ENCODE measurements at places on chromosomes 5 and 9.

GRCh38 chr5:150148117-150148927 lies 7.3 kb downstream of the PDGFRB start:
- DNase-seq: no peak

GRCh38 chr9:127698985-127699670 lies 7.7 kb upstream of the CFAP157 start:
- DNase-seq: peak; percentile 97

DNA sequence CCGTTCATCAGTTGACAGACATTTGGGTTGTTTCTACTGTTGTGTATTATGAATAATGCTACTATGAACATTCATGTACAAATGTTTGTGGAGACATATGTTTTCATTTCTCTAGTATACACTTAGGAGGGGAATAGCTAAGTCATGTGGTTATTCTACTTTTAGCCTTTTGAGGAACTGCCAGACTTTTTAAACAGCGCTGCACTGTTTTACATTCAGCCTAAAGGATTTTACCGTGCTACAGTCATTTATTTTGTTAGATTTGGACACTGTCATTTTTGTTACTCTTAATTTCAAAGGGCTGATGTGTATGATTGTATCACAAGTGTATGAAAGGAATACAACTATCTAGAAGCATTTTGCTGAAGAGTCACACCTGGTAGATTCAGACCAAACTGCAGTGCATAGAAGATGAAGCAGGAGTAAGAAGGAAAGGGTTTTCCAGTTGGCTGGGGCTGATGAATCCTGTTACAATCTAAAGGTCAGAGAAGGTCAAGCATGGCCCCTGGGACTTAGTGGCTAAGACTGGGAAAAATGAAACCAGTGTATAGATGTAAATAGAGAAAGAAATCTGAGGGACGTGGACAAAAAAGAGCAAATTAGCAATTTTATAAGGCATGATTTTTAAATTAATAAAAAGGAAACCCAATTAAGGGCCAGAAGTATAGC lies 509.7 kb downstream of the PSAT1 start:
- DNase-seq: peak; percentile 8

DNA sequence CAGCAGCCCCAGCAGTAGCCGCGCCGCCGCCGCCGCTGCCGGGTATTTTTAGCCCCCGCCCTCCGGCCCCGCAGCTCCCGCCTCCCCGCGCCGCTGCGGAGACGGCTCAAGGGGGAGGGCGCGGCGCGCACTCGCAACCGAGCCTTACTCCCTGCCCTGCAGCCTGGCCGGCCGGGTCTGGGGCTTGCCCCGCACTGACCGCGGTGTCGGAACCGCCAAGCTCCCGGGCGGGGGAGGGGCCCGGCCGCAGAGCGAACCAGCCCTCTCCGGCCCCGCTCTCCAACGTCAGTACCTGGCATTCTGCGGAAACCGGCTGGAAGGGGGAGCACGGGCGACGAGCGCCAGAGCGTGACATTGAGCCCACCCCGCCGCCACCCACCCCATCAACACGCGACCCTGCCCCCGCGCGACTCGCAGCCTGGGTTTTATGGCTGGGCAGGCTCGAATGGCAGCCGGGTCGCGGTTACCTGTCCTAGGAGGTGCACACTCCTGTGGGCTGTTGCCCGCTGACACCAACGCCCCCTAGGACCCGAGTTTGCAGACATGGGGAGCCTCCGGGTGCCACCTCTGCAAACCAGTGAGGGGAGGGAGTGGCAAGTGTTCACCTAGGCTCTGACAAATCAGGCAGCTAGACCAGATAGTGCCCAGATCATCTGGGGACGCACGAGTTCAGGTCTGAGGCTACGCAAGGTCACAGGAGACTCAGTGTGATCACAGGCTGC lies at the start of gene ACSL6:
ACSL6 (minus strand) TSS at position 37 of the 722 bp plus-strand sequence. CDS start 105 bp downstream, outside the sequence.
- DNase-seq: no peak

DNA sequence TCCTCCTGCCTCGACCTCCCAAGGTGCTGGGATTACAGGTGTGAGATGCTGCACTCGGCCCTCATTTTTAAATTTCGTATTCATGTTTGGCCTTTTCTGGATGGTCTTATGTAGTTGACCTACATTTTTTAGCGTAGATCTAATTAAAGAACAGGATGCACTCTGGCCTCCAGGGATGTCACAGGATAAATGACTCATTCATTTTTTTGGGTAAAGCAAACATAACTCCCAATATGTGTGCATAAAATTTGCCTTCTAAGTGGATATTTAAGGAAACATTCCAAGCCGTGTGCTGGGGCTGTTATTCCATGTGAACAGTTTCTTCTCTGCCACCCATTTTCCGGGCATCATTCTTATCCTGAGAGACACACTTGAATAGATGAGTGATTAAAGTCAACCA lies 501.6 kb downstream of the IRX1 start:
- no peak for DNase-seq

- DNase-seq: no peak
Observed at GRCh38 chr5:59142927-59143326, 560.1 kb downstream of the RAB3C start.

- peak; percentile 26 for DNase-seq
Observed at GRCh38 chr5:68330574-68330973, 115.0 kb downstream of the PIK3R1 start.

DNA sequence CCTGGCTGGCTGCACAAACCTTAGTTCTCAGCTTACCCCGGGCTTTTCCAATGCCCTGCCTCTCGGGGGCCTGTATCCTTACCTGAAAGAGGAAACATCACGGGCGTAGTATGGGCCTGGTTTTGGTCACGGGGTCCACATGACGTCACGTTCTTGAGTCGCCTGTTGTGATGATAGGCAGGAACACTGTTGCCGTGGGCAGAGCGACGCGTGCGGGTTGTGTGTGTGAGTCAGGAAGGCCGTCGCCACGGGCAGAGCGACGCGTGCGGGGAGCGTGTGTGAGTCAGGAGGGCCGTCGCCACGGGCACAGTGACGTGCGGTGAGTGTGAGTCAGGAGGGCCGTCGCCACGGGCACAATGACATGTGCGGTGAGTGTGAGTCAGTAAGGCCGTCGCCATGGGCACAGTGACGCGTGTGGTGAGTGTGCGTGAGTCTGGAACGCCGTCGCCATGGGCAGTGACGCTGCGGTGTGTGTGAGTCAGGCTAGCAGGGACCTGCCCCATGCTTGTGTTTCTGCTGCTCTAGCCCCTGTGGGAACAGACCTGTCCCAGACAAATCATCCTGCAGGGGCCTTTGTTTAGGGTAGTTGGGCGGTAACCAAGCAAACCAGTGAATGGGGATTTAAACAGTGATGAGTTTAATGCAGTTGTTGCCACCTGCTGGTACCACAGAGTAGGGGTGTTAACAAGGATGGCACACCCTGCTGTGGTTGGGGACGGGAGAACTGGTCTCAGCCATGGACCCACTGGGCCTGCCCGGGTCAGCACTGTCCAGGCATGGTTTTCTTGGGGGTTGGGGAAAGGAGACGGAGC lies 19.8 kb downstream of the TRIP13 start:
- DNase-seq: no peak

DNA sequence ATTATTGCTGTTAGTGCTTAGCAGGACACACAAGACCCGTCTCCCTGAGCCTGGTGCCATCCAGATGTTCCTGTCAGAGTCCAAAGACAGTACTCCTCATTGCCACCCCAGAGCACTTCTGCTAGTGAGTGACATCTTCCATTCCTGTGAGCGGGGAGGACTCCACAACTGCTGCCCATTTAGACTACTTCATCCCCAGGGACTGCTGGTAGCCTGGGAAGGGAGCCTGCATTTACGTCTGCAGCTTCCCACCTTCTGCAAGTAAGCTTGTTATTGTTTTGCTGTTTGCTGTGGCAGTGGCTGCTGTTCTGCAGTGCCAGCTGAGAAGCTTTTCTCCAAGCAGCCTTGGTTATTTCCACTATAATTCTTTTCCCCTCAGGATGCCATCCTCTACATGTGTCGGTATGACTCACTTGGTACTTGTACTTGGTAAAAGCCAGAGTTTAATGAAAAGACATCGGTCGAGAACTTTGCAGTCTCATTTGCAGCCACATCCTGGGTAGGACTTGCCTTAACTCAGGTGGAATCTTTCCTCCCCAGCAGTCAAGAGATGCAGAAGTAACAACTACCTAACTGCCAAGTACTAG lies 10.6 kb upstream of the MAP1B start:
- DNase-seq: no peak

DNA sequence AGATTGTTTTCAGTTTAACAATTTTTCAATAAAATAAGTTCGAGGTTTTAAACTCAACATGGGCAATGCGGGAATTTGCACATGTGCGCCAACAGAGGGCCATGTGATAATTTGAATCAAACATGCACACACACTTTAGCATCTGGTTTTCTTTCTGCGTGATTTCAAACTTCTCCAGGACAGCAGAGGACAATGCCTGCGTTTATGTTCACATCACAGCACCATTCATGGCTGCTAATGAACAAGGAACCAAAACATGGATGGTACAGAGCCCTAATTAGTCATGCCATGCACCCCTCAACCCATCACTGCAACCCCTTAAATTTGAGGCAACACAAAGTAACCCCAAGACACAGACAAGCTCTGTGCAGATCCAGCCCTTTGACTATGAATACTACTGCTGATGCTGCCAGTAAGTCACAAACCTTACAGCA lies 2.8 kb downstream of the SHC3 start:
- no peak for DNase-seq

DNA sequence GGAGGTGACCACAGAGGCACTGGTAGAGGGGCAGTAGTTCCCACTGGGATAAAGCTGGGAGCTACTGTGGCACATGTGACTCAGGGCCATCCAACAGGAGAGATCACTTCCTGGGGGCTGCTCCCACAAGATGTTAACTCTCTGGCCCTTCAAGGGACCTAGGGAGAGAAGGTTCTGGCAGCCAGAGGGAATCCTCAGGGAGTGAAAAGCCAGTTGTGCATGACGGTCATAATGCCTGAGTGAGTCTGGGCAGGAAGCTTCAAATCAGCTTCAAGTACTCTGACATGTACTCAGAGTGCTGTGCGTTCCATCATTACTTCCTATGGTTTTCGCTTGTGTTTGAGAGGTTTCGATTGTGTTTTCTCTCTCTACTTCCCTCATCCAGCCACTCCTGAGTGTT lies 388.5 kb downstream of the GABRG2 start:
- no peak for DNase-seq

DNA sequence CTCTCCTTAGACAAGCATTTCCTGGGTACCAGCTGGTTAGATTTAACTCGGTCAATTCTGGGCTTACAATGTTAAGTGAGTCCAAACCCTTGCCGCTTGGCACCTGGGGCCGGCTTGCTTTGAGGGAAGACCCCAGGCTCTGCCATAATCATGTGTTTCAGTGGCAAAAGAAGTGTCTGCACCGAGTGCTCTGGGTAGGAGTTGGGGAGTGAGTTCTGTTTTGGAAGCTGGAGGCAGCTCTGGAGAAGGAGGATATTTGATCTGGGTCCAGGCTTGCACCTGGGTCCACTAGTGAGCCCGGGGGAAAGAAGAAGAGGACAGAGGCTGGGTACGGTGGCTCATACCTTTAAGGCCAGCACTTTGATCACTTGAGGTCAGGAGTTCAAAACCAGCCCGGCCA lies 8.4 kb upstream of the OLFM1 start:
- no peak for DNase-seq

DNA sequence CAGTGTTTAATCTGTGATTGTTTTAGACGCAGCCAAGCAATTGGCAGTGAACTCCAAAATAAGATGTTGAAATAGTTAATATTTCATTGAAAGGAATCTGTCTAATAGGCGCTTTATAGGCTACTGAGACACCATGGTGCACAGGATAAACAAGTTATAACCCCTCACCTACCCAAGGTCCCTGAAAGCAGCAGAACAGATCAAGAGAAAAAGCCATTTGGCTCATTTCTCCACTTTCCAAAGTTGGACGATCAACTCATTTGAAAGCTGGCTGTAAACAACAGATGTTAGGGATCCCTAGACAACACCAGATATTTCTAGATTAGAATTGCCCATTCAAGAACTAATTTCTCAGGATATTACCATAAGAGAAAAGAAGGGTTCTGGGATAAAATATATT lies 4.9 kb downstream of the PUM3 start:
- no peak for DNase-seq

- no peak for DNase-seq
Observed at GRCh38 chr5:179824745-179825112, 4.0 kb downstream of the SQSTM1 start.

DNA sequence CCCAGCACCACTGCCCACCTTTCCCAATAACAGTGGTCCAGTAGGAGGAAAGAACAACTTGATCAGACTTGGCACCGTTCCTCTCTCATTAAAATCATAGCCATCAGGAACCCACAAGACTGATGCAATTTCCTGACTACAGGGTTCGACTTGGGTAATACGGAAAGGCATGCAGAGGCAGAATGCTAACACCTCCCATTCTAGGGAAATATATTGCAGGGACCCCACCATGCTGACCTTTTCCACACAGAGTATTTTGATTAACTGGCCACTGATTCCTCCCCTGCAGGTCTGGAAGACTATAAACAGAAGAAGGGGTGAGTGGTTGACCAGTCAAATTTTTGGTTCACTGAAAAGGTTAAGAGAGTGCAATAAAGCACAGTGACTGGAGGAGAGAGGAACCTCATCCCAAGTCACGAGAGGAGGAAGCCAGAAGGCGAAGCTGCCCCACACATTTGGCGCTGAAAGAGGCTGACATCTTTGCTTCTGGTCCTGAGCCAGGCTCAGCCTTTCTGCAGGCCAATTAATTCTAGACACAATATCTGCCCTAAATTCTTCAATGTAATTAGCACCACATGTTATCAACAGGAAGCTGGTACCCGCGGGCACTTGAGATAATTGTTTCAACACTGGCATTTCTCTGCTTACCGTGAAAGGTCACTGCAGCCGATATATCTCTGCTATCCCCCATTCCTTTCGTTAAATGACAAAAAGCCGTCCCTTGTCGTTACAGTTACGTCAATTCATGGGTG lies 64.7 kb upstream of the SPOCK1 start:
- DNase-seq: no peak

DNA sequence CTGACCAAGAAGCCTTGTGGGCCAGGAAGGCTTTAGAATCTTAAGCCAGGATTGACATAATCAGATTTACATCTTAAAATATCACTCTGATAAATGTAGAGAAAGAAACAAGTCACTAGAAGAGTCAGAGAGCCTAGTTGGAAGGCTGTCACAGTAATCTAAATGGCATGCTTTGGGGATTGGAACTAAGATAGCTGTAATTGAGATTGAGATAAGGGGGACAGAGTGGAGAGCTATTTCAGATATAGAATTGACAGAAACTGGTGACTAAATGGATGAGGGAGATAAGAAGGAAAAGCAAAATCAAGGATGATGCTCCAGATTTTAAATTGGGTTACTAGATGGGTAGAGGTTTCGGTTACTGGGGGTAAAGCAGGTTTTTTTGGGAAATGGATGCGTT lies 100.5 kb downstream of the XRCC4 start:
- no peak for DNase-seq

DNA sequence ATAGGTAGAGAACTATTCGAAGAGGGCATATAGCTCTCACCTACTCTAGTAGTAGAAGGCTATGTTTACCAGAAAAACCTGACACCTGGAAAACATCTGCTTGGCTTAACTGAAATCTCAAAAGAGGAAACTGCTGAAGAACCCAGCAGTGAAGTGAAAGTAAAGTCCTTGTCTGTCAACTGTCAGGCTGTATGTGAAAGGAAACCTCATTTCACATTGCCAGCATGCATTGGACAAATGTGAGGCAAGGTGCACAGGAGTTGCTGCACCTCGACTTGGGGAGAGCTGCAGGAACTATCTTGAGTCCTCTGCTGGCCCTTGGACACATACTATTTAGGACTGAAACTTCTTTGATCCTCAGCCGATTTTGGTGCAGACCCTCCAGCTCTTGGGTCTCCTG lies 53.3 kb downstream of the NREP start:
- DNase-seq: no peak
